ENCODE measurements at places on chromosomes 12 and 14.

GRCh38 chr12:56062996-56063395, 17.0 kb upstream of the ERBB3 start:
- no peak for DNase-seq

DNA sequence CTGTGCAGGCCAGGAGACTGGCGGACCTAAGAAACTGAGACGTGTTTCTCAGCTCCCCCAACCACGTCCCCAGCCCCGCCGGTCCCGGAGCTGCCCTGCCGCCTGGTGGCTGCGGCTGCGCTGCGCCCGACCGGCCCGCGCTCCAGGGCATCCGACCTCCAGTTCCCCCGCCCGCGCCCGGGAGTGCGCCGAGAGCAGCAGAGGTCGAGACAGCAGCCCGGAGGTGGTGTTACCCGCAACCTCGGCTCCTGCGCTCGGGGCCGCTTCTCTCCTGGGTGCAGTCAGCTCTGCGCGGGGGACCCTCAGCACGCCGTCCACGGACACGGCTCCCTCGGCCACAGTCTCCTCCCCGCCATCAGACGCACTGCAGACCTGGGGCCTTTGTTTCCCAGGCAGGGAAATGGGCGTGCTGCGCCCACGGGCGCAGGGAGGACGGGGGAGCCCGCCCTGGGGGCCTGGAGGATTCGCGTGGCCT, 21.6 kb upstream of the GPR132 start:
- DNase-seq = peak; percentile 77

DNA sequence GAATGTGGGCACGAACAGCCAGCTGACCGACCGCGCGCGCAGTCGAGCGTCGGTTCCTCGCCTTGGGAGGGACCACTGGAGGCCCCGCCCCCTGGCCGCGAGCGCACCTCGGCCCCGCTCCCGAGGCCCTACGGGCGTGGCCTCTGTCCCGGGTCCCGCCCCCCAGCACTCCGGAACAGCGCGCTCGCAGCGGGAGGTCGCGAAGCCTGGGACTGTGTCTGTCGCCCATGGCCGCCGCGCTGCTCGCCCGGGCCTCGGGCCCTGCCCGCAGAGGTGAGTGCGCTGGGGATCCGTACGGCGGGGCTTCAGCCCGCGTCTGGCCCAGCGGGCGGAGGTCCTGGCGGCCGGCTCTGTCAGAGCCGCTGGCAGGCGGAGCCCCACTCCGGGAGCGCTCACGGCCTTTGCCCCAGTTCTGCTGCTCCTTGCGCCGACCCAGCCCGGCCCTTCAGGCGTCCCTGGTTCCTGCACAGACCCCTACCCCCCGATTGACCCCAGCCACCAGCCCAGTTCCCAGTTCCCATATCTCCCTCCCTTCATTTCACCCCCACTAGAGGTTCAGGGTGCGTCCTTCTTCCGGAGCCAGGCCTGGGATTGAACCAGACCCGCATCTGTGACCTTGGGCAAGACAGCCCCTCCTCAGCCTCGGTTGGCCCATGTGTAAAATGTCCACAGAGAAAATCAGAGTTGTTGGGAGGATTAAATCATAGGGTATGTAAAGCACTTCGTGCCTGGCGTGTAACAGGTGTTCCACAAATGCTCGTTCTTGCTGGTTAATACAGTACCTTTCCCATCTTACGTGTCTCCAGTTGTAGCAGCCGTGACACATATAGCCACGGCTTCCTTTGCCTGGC, at the start of gene ACADS:
Gene ACADS, plus strand, starts transcription at position 168 of the 851 bp plus-strand sequence. Its CDS starts 60 bp downstream, at position 228.
- peak; percentile 88 for DNase-seq

DNA sequence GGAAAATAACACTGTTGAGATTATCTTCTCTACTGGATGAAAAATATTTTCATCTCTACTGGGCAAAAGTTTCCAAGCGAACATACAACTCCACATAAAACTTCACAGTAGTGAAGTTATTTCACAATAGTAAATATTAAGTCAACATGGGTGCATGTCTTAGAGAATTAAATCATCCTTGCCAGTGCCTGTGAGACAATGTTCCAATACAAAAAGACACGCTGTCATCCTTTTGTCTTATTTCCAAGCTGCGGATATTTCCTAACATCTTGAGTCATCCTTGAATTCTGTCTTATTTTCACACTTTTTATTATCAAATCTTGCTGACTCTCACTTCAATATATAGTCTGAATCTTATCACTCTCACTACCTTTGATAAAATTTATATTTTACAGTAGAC, 142.9 kb upstream of the KITLG start:
- no peak for DNase-seq

GRCh38 chr14:75318353-75318752, 39.7 kb downstream of the FOS start:
- DNase-seq = no peak
